Stimulated activated CD4-positive, alpha-beta T cell treated with anti-CD3 and anti-CD28 coated beads, Interleukin-1b, Interleukin-23, amount 100 ng/mL, for 1 hour (primary cell): ENCODE measurements at places on chromosomes 7 and 10.

- no peak for DNase-seq
Measured at GRCh38 chr7:39294022-39294421, 272.2 kb upstream of the YAE1 start.

DNA sequence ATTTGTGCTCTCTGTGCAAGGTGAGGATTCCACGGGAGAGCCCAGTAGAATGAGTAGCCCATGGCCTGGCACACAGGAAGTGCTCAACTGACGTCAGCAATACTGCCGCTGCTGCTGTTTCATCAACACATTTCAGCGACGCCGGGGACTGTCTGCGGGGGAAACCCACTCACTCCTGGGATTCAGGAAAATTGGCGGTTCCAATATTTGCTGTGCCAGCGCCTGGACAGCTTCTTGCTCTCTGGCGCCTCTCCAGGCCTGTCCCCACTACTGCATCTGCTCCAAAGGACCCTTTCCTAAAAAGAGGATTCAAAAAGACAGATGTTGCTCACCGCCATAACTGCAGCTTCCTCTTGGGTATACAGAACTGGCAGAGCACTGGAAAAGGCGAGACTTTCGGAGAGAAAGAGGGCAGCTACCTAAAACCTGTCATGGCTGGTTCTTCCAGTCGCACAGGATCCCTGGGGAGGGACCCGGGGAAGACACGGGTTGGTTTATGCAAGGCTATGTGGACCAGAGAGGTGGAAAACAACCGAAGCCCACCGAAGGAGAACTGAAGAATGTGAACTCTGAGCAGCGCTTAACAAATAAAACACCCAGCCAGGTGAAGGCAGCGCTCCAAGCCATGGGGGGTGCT is 39.7 kb upstream of the ENO4 start:
- DNase-seq, result no peak

DNA sequence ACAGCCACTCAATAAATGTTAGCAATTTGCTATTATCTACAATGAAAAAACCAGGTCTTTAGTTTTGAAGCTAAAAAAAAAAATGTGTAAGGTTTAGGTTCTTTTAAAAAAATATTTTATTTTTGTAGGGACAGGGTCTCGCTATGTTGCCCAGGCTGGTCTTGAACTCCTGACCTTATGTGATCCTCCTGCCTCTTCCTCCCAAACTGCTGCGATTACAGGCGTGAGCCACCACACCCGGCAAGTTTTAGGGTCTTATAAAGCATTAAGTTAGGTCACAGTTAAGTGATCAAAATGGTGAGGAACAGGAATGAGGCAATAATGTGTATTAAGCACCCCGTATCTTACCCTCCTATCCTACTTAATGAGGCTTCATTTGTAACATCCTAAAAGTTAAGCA is 774 bp downstream of the SEM1 start:
- DNase-seq, result no peak

DNA sequence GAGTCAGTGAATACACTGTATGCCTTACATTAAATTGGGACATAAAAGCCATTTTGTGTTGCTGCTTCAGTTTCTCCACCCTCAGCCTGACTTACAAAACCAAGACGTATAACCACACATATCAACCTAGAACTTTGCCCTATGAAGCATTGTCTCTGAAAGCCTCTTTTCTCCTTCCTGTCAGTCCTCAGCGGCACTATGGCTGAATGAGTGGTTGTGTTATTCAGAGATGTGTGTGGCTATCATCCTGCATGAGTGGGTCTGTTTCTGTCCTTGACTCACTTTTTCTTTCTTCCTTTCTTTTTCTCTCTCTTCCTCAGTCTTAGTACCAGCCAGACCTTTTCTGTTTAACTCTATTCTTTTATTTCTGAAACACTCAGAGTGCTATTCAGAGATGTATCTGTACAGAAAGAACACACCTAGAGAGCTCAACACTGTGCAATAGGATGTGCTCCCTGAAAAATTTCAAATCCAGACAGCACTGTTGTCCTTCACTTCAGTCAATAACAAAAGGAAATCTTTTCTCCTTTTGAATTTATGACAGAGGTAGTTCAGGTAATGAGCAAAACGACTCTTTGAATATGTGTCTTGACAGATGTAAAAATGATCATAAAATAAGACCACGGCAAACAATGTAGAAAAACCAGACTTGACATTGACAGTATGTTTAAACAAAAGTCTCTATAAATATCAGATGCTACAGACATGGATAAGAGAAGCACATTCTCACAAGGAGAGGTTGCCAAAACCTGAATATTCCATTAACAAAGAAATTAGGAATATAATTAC is 163.3 kb upstream of the FEZF1 start:
- no peak for DNase-seq

DNA sequence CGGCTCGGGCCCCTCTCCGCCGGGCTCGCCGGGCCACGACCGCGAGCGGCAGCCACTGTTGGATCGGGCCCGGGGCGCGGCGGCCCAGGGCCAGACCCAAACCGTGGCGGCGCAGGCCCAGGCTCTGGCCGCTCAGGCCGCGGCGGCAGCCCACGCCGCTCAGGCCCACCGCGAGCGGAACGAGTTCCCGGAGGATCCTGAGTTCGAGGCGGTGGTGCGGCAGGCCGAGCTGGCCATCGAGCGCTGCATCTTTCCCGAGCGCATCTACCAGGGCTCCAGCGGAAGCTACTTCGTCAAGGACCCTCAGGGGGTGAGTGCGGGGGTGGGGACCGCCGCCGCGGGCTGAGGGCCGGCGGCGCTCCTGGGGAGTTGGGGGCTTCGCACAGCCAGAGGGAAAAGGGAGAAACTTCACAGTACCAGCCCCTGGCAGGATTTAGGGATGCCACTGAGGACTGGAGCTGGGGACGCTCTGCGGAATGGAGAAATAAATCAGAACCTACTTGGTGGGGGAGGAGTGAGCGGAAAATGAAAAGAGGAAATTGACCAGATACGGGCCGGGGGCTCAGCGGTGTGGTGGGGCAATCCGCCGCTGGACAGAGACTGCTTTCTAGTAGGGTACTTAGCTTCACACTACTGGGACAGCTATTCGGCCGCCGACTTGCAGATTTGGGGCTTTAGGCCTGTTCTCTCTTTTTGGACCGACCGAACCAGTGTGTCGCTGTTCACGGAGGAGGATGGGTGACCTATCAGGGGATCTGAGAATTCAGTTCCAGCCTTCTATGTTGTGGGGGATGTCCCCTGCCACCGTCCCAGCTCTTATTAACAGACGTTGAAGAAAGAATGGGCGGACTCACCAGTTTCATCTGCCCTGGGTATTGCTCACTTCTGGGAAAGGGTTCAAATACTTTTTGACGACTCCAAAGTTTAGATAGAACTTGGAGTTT is 669 bp downstream of the PI4K2A start:
- no peak for DNase-seq

DNA sequence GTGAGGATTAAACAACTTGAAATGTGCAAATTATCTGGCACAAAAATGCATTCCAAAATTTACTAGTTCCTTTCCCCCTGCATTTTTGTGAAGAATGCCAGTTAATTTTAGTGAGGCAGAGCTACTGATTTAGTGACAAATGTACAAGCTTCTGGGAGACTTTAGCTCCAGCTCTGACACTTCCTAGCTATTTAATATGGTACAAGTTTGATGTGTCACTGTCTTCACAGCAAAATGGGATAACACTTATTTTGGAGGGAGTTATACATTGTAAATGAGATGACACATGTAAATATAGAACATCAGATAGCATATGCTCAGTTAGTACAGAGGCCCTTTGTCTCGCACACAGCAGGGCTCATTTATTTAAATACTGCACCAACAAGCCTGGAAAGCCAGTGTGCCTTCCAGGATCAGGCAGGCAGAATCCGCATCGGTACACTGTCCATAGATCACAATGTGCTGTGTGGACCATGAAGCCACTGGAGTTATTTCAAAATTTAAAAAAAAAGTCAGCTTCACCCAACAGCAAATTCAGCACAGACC is 48.7 kb downstream of the ELMO1 start:
- no peak for DNase-seq

- DNase-seq, result no peak
Measured at GRCh38 chr7:24828891-24829661, 71.8 kb upstream of the GSDME start.

DNA sequence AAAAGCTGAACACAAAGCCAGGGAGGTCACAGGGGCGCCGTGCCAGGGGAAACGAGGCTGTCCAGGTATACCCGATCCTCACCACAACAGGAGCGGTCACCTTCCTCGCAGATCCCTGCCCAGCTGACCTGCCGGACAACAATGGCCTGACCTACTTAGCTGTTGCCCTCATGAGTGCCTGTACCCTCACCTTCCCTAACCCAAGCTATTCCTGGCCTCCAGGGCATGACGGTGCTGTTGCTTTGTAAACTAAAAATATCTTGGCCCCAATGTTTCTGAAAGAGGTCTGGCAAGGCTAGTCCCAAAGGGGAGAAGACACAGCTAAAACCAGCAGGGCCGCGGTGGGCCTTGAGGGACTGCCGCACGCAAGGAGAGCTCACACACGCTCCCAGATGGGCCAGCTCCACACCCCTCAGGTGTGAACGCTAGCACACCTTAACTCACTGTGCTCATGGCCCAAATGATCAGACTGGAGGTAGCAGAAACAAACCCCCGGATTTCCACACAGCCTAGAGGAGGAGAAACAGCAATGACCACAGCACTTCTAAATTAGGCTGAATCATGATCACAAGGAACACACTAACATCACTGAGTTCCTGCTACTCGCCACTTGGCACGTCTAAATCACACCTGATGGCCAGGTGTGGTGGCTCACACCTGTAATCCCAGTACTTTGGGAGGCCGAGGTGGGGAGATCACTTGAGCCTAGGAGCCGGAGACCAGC is 66.3 kb upstream of the CYTH3 start:
- no peak for DNase-seq

DNA sequence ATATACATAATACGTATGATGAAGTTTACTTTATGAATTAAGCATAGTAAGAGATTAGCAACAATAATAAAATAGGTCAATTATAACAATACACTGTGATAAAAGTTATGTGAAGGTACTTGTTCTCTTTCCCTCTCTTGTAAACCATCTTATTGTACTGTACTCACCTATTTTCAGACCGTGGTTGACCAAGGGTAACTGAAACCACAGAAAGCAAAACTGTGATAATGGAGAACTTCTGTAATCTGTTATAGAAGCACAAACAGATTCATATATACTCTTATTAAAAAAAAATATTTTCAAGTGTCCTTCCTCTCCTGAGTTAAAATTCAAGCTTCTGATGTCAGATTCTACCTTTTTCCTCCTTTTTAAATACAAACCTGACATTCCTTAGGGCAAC is 1247.8 kb upstream of the SORCS1 start:
- DNase-seq, result no peak

DNA sequence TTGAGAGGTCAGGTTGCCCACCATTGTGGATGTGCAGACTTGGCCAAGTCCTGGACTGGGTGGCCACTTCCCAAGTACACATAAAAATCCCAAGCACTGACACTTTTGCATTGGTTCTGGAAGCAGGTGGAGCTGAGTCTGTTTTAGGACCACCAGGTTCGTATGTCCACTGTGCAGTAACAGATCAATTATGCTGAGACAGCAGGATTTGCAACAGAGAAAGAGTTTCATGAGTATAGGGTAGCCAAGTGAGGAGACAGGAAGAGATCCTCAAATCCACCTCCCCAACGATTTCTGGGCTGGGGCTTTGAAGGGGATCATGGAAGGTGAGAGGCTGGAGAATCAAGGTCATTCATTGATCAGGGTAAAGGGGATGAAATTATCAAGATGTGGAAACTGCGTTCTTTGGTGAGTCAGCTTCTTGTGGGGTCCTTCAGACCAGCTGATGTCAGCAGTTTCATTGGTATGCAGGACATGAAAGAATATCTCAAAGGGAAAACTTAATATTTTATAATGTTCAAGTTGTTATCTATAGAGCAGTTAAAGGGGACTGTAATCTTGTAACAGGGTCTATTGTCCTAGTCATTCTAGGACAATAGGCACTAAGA is 277.7 kb downstream of the GALNT17 start:
- no peak for DNase-seq

- DNase-seq, result peak; percentile 33
Measured at GRCh38 chr7:100493476-100494264, 9.9 kb downstream of the NYAP1 start.

- no peak for DNase-seq
Measured at GRCh38 chr10:287026-287709, 151.9 kb downstream of the ZMYND11 start.

DNA sequence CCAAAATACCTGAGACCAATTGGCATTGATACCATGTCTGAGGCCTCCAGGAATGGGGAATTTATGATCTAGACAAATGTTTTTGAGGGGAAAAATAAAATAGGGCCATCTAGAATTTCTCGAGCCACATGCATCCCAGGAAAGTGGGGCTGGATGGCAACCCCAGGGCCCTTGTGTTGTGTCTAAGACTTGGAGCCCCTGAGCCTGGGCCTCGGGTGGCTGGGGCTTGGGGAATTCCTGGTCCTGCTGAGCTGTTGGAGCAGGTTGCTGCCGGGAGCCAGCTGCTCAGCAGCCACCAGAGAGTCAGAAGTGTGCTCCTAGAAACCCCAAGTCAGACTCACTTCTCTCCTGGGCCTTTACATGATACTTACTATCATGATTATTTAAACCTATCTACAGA is 172.9 kb downstream of the WDR37 start:
- DNase-seq, result no peak

GRCh38 chr7:32336726-32337125 is 153.5 kb downstream of the LSM5 start:
- no peak for DNase-seq

DNA sequence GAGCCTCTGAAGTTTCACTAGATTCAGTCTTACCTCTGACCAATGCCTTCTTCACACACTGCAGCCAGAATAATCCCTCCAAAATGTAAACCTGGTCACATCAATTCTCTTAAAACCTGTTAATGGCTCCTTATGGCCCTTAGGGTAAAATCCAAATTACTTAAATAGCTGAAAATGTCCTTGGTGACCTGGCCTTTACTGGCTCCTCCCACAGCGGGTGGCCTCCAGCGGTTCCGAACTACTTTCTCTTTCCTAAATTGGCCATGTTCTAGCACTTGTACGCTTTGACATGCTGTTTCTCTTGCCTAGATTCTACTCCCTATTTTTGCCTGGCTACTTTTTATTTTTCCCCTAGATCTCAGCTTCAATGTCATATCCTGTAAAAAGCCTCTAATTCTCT is 36.1 kb downstream of the AGK start:
- DNase-seq, result no peak

DNA sequence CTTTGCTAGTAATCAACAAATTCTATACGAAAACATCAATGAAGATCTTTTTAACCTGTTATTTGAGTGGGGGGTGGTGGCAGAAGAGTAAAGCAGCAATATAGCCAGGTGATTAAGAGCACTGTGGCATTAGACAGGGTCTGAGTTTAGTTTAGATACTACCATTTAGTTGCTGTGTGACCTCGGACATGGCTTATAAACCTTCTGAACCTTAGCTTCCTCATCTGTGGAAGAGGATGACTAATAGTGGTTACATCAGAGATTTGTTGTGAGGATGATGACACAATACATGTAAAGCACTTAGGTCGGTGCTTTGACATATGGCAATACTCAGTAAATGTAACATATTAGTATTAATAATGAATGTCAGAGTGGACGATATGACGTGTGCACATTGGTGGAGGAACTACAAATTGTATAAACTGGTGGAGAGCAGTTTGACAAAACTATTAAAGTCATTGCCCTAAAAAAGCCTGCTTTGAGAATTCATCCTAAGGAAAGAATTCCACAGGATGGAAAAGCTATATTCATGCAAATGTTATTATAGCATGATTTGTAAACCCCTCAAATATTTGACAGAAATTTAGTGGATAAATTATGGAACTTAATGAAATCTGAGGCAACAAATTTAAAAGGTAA is 24.3 kb downstream of the SPAG6 start:
- no peak for DNase-seq

GRCh38 chr10:77548157-77548556 is 89.5 kb downstream of the KCNMA1 start:
- no peak for DNase-seq
